ENCODE measurements at places on chromosomes 5 and 9.

GRCh38 chr9:99143655-99144054 lies 38.7 kb downstream of the TGFBR1 start:
- no peak for DNase-seq

- peak; percentile 2 for DNase-seq
These were observed 99.7 kb upstream of the KIF2A start for GRCh38 chr5:62206150-62206829.

DNA sequence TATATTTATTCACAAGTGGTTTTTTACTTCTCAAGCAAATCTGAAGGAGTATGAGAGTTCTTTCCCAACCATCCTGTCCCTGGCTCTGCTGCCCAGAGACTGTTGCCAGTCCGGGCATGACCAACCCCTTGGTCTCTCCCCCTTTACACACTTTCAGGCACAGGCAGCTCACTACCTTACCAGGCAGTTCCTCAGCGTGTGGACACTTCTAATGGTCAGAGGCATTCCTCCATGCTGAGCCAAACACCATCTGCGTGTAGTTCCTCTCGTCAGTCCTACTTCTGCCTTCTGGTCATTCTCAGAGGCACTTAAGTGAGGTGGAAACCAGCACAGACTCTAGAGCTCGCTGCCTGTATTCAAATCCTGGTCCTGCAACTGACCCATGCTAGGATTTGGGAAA lies 56.1 kb downstream of the TSTD2 start:
- DNase-seq: no peak

DNA sequence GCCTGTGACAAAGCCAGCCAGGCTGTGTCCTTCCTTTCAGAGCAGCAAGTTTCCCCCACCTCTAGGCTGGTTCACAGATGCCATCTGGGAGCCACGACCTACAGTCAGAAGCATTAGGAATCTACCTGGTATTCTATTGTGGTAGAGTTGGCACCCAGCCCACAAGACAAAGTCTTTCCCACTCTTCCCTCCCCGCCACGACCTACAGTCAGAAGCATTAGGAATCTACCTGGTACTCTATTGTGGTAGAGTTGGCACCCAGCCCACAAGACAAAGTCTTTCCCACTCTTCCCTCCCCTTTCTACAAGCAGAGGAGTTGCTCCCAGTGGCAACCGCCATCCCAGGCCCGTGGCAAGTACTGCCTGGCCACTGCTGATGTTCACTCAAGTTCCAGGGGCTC lies 157.8 kb upstream of the TNC start:
- DNase-seq: no peak

GRCh38 chr9:89661956-89662717 lies 57.3 kb downstream of the GADD45G start:
- DNase-seq: peak; percentile 97

DNA sequence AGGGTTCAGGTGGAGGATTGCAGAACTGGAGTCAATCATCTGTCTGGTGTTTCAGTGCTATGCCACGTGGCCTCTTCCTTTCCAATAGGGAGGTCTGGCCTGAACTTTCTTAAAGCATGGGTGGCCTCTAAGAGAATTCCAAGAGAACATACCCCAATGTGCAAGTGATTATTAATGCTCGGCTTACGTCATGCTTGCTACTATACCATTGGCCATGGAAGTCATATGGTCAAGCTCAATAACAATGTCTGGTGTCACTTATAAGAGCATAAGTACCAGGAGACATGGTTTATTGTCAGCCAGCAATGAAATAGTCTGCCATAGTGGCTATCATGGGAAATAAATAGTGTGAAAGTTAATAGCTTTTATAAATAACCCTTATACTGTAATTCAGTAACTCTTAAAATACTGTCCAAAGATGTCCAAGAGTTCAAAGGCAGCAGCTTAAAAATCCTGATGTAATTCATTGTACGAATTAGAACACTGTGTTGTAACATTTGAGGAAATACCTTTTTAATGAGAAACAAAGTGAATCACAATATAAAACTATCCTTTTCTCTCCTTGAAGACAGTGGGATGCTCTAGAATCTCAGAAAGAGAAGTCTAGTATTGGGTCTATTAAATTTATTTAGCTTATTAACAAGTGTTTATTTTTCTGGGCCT lies 355.4 kb upstream of the PRR16 start:
- DNase-seq: no peak

- DNase-seq: no peak
These were observed 96.2 kb downstream of the TLE4 start for GRCh38 chr9:79667817-79668436.

DNA sequence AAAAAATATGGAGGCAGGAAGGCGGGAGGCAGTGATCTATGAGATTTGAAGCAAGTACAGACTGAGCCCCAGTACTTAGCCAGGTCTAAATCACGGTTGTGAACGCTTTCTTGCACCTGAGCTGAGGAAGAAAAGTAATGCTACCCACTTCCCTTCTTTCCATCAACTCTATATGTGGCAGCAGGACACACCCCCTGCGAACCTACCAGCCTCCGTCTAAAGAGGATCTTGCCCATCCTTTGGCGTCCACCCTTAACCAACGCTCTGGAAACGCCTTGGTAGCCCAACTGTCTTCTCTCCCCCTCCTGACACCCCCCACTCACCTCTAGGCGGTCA lies 545 bp downstream of the HMGCS1 start:
- no peak for DNase-seq

- DNase-seq: no peak
These were observed 6.5 kb upstream of the FGF1 start for GRCh38 chr5:142692321-142692894.

DNA sequence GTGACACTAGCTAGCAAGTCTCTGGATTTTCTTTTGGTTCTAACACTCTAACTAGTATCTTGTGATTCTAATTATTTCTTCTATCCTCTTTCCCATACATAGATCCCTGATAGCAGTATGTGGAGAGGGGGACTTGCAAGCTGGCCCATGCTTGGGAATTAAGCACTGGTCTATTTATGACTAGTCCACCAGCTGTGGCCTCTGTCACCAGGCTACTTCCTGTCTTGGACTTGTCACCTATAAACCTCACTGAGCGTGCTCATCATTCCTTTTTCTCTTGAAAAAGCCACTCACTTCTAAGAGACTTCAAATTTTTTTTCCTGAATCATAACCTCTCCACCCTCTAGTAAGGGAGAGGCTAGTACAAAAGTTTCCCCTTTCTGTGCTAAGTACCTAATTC lies 32.3 kb upstream of the MAMDC2 start:
- DNase-seq: no peak

- no peak for DNase-seq
These were observed 4.5 kb upstream of the NDST1 start for GRCh38 chr5:150503386-150503785.

- no peak for DNase-seq
These were observed 30.7 kb downstream of the ENHO start for GRCh38 chr9:34492051-34492450.

GRCh38 chr5:15983392-15983791 lies 196.2 kb downstream of the MARCHF11 start:
- no peak for DNase-seq

- DNase-seq: no peak
These were observed 548.9 kb downstream of the BNC2 start for GRCh38 chr9:16321461-16322119.

DNA sequence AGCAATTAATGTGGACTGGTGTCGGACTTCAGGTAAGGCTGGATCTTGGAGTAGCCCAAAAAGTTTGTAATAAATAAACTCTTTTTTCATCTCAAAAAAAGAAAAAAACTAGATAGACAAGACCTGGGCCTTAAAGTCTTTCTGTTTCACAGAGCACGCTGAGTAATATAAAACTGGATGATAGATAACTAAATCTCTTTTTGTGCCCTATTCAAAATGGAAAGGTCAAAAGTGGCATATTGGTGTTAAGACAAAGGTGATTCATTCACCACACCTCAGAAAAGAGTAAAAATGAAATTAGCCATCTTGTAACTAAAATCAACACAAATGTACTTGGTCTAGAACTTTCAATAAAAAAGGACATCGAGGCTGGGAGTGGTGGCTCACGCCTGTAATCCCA lies 30.3 kb upstream of the RFK start:
- no peak for DNase-seq

GRCh38 chr9:717722-718121 lies 123.8 kb upstream of the DMRT1 start:
- no peak for DNase-seq

- DNase-seq: no peak
These were observed 615 bp downstream of the PSMD5 start for GRCh38 chr9:120841930-120842684.

DNA sequence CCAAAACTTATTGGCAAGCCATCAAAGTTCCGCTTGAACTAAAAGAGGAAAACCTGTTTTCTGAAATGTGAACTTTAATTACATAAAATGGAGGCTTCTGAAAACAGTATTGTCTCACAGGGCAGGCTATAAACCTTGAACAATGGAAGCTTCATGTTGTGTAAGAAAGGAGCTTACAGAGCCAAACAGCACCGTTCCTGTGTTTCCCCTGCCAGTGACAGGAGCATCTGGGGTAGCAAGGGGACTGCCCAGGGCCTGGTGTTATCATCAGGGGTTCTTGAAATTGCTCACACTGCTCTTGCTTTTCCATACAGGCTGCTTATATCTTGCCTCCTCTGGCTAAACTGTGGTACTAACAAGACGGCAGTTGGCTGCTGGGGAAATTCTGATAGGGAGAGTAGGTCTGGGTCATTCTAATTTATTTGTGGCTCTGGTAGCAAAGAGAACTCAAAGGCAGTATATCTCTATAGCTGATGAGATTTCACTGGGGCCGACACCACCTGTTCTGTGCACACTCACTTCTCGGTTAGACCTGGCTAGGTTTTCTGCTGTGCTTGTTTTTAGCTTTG lies 40.4 kb downstream of the BASP1 start:
- DNase-seq: no peak

DNA sequence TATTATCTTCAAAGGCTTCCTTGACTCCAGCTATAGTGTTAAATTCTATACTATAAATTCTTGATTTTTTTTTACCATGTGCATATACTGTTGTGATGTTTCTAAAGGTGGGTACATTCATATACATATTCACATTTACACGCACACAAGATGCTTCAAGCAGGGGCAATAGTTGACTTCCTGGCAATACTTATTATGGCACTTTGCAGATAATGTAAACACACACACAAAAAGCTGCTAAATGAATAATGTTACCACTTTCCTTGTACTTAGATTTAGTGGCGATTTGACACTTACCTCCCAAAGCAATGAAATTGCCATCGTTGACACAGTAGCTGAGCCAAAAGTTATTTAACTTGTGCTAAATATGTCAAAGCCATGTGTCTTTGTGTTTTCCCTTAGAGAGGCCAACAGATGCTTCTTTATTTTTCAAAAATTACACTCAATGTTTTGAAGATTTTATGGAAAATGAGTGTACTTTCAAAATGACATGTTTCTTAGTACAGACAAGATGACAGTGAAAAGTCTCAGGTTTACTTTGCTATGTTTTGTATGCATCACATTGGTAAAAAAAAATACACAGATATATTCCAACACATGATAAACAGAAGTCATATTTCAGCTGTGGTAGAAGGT lies 12.2 kb upstream of the ERAP2 start:
- DNase-seq: no peak

- DNase-seq: peak; percentile 90
These were observed 53.8 kb downstream of the GLRA1 start for GRCh38 chr5:151870820-151871219.

GRCh38 chr9:83509402-83509801 lies 28.8 kb downstream of the FRMD3 start:
- peak; percentile 20 for DNase-seq

DNA sequence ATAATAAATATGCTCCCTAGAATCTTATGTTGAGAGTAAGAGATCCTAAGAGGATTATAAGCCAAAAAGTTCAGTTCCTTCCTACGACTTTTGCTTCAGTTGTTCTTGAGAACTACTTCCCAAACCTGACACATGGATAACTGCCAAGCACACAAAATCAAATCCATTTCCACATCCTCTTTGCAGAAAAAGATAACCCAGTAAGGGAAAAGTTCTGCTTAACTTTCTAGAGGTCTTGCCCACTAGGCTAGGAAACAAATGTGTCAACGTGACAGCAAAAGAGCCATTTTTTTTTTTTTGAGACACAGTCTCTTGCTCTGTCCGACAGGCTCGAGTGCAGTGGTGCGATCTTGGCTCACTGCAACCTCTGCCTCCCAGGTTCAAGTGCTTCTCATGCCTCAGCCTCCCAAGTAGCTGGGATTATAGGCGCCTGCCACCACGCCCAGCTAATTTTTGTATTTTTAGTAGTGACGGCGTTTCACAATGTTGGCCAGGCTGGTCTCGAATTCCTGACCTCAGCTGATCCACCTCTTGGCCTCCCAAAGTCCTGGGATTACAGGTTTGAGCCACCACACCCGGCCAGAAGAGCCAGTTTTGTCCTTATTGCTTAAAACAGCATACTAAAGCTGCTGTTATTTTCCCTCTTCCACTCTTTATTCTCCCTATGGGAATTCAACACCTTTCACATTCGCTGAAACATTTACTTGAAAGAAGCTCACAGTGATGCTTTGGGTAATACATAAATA lies 24.2 kb downstream of the CSNK1A1 start:
- no peak for DNase-seq

- no peak for DNase-seq
These were observed 678.1 kb upstream of the ZNF608 start for GRCh38 chr5:125424402-125425141.

DNA sequence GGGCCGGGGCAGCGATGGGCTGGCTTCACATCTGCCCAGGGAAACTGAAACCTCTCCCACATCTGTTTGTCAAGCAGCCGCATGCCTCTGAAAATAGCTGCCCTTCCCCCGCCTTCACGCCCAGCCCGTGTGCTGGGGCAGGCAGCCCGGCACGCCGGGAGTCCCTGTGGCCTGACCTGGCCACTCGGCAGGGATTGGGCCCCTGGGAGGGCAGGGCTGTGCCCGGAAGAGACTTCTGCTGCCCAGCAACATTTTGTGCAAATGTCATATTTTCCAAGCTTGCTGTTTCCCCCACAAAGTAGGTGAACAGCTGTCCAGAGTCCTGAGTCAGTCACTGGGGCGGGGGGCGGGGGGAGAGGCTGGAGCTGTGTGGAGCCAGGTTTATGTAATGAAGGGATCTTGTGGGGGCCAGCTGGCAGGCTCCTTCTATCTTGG lies 8.2 kb downstream of the COL27A1 start:
- DNase-seq: no peak

DNA sequence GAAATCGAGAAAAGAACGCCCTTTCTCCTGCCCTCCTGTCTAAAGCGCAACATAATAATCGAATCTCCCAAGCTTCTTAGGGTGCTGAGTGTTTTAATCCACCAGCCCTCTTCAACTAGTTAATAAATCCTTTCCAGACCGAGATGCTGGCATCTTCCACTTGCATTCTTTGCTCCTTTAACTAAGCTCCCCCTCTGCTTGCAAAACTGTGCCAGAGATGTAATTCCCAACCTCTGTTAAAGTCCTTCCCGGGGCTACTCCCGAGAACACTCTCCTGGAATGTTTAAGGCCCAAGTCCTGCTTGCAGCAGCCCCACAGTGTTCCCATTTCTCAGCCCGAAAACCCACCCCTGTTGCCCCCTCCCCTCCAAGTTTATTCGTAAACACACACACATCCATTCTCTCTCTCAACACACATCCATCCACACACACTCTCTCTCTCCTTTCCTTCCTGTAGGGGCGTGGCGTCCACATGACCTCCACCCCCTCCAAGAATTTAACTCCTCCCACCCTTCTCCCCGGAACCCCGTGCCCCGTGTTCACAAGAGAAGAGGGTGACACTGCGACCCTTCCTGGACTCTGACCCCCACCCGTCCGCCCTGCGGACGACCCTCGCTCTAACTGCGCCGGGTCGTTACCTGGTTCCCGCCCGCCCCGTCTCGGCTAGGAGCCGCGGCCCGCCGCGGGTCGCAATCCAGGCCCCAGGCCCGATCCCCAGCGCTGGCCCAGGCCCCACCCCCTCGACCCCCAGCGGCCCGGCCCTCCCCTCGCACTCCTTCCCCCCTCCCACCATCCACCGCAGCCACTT lies 7.0 kb upstream of the MGAT1 start:
- peak; percentile 85 for DNase-seq

- no peak for DNase-seq
These were observed 684.0 kb upstream of the ACO1 start for GRCh38 chr9:31700252-31701045.
